Thoracic aorta (tissue), 2 donors: ENCODE measurements at places on chromosomes 12 and 14.

DNA sequence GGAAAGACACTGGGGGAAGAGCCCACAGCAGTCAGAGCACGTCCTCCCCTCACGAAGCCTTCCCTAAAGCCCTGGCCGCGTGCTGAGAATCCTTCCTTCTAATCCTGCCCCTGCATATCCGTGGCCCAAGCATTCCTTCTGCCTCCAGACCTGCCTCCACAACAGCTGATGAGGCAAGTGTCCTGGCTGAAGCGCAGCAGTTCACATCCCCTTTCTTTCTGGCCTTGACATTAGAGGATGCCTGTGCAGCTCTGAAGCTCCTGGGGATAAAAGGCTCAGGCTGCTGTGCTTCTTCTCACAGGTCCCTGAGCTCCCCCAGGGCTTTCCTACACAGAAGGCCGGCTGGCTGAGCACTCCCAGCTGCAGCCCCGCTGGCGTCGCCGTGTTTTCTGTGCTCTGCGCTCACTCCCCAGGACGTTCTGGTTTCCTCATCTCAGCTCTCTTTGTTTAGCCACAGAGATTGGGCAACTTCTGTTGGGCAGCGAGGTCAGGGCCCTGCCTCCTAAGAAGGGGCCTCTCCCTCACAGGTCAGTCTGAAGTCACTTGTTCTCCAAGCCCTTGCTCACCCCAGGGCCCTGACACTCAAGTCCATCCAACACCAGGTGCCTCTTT lies 45.8 kb downstream of the NINJ2 start:
- DNase-seq: no peak

- DNase-seq: no peak
Measured at GRCh38 chr14:98623788-98624415, 648.1 kb downstream of the BCL11B start.

DNA sequence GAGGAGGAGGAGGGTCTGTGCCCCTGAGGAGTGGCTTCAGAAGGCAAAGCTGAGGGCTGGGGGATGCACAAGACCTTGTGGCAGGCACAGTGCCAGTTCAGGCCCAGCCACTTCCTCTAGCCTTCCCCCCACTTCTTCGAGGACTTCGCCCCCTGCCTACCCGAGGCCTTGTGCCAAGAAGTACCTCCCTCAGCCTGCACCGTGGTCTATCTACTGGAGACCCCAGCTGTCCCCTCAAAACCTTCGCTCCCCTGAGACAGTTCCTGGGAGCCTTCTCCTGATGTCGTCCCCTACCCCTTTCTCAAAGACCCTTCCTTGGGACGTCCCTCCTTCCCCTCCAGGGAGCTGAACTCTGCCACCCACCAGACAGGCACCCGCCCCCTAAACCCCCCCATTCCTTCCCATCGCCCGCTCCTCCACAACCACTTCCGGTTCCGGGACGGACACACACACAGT lies 604 bp downstream of the ZNF384 start:
- no peak for DNase-seq

DNA sequence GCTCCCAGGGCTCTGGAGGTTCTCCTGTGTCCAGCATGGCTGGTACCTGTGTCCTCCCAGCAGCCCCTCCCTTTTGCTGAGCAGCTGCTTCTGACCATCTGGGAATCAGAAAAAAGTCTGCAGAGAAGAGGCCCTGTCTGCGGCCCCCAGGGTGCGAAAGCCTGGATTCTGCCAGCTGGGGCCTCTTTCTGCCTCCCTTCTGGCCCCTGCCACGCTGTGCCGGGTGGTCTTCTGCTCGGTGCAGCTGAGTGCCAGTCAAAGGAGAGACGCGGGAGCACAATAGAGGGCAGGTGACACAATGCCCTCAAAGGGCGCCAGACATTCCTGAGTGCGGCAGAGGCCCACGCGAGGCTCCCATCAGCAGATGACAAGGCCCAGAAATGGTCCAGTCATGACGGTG lies 12.6 kb downstream of the BTBD6 start:
- no peak for DNase-seq

DNA sequence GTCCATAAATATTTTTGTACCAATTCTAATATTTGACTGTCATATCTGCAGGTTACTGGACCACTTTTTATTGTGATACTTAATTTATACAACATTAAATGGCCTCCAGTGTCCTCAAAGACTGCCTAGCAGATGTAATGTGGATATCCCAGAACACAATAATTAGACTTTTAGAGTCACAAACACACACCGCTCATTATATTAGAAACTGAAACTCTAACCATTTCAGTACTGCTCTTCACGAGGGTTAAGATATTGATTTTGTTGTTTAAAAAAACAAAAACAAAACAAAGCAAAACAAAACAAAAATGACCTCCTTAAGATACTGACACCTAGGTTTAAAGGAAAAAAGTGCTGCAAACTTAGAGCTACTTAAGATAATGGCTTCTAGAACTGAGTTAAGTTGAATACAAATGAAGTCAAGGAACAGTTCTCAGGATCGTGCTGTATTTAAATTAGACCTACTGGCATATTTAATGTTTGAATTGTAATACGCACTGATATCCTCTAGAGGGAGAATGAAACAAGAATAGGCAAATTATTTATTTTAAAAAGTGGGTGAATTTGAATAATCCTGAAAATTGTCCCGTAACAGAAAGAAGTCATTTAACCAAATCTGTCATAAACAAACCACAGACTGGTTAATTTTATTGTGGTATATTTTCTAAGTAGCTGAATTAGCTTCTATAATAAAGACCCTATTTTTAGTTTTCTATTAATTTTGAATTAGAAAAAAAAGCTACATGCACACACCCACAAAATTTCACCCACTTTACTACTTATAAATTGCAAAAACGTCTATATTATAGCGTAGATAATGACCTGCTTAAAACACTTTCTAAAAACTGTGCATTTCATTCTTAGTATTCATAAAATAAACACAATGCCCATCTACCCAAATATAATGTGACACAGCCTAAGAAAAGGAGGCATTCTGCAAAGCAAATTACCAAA lies 395.2 kb upstream of the DCN start:
- no peak for DNase-seq

- DNase-seq: no peak
Measured at GRCh38 chr12:130153803-130154202, 8.5 kb upstream of the FZD10 start.

GRCh38 chr12:56338308-56339157 lies at the start of gene IL23A:
TSS of gene IL23A (plus strand) at chr12:56338884. CDS start at chr12:56339045, 161 bp downstream.
- DNase-seq: no peak

DNA sequence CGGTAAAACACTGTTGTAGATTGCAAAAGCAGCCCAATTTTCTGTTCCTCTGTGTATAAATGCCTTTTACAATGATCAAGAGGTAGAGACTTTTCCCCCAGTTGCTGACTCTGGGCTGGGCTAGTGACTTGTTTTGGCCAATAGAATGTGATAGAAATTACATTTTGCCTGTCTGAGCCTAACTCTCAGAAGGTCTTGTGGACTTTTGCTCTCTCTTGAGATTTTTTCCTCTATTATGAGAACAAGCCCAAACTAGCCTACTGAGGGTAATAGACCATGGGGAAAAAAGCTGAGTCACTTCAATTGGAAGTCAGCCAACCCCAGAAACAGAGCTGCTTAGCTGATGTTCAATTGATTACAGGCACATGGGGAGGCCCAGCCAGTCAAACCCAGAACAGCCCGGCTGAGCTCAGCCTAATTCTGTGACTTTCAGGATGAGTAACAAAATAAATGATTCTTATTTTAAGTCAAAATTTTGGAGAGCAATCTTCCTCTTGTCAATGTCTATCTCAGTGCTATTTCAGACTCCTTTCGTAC lies 61.4 kb downstream of the MYF5 start:
- DNase-seq: no peak

GRCh38 chr12:80749456-80749855 lies 32.7 kb downstream of the MYF5 start:
- no peak for DNase-seq

DNA sequence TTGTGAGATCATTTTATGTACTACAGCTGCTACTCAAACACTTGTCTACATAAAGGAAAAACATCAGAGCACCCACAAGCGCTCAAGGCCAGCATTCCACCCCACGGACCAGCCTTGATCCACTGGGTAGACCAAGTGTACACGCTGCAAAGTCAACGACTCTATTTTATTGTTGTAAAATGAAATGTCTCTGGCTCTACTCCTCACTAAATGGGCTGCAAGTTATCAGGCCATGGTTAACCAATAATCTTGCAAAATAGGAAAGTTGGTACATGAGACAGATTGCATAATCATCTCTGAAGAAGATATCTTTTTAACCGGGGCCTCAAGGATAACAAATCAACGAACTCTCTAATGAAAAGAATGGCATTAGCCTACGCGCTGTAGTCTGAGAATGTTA lies 69.9 kb upstream of the FOXN3 start:
- no peak for DNase-seq

GRCh38 chr12:26632756-26633155 lies 200.2 kb downstream of the ITPR2 start:
- DNase-seq: no peak

GRCh38 chr14:103142026-103142425 lies 18.8 kb downstream of the TNFAIP2 start:
- DNase-seq: no peak

DNA sequence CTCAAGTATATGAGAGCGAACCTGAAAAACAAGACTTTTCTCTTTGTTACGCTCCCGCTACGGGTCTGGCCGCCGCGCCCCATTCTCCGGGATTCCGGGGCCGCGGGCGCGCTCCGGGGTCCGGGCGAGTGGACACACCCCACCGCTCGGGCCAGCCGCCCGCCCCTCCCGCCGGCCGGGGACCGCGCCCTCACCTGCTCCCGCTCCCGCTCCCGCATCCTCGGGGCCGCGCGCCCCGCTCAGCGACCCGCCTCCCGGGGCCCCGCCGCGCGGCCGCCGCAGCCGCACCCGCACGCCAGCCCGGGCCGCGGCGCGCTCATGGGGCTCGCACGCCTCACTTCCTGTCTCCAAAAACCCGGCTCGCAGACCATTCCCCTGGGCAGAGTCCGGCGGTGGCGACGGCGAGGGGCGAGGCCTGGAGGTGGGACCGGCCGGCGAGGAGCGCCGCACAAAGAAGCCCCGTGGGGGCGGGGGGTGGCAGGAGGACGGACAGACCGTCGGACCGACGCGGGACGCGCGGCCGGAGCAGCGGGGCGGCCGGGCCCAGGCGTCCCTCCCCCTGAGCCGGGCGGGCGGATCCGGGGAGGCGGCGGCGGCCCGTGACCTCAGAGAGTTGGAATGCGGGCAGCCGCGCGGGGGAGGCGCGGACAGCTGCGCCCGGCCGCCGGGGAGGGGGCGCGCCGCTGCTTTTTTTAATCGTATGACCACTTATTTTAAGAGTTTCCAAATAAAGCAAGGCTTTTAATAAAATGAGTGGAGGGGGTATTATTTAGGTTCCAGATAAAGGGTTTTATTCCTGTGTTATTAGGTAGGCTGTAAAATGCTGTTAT lies at the start of gene PTPN21:
PTPN21 (minus strand) TSS at position 551 of the 830 bp plus-strand sequence. CDS start 4,590 bp downstream, outside the sequence.
- no peak for DNase-seq
